Left lung (tissue), 14 donors: ENCODE measurements at places on chromosomes 11 and 22. TPM values are rescaled to one million over a fixed set of nuclear protein-coding genes. Genes with fewer than 3 reads are reported as not detected.
A peak's percentile ranks its signal among the peaks of the same experiment; 100 is the strongest.

PRAME gene
- total RNA-seq: not detected

NNMT gene
- total RNA-seq: 244 TPM

MICAL3 gene
- total RNA-seq: 24.9 TPM

DNA sequence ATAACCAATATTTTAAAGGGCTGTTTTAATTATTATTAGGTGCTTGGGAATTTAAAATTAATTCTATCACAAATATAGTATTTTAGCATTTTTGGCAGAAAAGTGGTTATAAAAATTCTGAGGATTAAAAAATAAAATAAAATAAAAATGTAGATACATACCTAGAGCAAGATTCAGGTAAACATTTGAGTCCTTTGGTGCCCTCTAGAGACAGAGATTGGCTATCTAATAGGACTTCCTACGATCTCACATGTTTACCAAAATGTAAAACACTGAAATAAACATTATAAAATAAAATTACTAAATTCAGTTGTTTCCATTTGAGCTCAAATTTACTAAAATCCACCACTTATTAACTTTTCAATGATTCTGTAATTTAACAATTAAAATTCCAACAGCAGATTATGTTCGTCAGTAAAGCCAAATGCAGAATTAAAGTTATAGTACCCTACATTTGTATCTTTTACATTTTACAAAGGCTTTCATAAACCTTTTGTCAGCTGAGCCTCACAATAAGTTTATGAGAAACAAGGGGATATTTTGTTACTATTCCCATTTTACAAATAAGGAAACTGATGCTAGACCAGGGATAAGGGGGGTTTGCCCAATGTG lies 27.7 kb downstream of the SLC36A4 start:
- peak; percentile 24 for DNase-seq

DNA sequence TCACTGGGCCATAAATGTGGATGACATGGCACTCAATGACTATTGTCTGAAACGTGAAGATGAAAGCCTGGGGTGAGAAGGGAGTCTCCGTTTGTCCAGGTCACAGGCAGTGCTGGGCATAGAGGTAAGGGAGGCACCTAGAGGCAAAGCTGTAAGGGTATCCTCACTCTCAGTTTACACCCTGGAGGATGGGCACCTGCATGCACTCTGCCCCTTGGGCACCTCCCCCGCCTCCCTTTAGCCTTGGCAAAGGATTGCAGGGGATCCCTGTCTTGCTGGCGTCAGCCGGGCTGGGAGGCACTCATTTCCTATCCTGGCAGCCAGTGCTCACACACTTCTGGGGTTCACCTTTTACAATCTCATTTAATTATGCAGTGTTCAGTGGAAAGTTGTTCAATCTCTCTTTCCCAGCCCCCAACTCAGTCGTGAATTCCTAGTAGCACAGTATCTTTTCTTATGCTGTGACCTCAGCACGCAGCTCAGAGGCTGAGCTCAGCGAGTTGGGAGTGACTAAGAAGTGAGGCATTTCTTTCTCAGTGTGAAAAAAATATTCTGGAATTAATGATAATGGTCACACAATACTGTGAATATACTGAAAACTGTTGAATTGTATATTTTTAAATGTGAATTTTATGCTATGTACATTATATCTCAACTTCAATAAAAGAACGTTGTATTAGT lies 866.6 kb downstream of the BRD1 start:
- peak; percentile 27 for DNase-seq

- no peak for DNase-seq
These were observed 5.0 kb upstream of the APOL5 start for GRCh38 chr22:35712672-35713071.

DNA sequence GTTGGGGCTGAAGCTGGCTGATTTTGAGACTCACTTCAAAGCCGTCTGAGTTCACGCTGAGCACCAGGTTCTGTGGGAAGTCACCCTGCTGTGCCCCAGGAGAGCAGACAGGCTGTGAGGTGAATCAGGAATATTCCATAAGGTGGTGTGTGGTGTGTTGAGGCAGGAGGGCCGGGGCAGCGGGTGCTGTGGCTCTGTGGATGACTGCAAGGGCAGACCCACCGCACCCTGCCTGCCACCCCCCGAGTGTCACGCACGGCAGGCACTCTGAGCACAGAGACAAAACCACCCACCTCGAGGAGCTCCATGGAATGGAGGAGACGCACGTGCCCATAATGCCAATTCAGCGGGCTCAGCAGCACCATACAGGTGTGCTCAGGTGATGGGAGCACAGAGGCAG lies 147.8 kb downstream of the PKNOX2 start:
- no peak for DNase-seq

GRCh38 chr11:84780689-84781293 lies 846.4 kb downstream of the DLG2 start:
- DNase-seq: no peak

- DNase-seq: no peak
These were observed 25.8 kb downstream of the NF2 start for GRCh38 chr22:29628996-29629902.

DNA sequence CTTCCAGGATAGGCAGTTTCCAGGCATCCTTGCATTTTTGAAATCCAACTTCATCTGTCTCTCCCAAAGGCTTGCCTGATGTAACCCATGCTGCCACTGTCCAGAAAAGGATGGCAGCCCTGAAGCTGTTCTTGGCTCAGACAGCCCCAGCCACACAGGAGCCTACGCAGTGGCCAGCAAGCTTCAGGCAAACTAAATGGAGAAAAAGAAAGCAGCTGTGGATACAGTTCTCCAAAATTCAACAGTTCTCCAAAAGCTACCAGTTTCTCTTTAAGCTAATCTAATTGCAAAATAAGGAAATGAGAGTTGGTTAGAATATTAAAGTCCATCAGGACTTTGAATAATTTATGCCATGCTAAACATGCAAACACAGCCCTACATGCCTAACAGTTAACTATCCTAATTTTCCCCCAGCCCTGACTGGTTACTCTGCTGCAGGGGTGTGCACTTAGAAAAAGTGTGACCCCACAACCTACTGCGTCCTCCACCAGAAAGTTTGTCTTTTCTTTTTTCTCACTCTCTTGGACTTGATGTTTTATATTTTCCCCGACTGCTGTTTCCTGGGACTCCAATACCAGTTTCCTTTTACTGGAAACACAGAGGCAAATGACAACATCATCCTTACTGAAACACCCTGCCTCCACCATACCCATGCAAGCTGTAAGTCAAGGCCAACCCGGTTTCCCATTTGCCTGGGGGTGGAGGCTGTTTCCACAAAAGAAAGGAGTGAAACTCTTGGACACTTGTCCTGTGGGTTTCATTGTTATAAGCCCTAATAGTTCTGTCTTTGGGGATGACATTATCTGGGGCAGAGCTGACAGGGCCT lies 69.1 kb upstream of the OR5AN1 start:
- DNase-seq: no peak

DNA sequence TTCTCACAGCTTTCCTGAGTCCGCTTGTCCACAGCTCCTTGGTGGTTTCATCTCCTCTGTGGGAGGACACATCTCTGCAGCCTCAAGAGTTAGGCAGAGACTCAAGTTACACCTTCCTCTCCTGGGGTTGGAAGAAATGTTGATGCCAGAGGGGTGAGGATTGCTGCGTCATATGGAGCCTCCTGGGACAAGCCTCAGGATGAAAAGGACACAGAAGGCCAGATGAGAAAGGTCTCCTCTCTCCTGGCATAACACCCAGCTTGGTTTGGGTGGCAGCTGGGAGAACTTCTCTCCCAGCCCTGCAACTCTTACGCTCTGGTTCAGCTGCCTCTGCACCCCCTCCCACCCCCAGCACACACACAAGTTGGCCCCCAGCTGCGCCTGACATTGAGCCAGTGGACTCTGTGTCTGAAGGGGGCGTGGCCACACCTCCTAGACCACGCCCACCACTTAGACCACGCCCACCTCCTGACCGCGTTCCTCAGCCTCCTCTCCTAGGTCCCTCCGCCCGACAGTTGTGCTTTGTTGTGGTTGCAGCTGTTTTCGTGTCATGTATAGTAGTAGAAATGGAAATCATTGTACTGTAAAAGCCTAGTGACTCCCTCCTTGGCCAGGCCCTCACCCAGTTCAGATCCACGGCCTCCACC lies 11.7 kb downstream of the RASD2 start:
- DNase-seq: no peak

DNA sequence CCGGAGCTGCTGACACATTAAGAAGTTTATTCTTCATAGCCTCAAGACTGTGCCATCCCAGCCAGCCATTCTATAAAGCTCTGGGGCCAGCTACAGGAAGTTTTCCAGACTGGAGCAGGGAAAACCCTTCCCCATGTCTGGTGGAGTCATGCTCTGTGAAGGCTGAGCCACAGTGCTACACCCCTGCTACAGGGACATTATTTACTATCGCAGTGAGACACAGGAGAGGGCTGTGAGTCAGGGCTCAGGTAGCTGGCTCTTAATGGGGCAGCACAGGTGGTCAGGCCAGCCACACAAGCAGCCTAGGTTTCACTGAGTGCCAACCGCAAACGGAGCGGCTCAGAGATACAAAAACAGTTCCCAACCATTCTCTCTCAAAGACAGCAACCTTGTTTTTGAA lies 12.1 kb downstream of the HPS4 start:
- DNase-seq: peak; percentile 67

DNA sequence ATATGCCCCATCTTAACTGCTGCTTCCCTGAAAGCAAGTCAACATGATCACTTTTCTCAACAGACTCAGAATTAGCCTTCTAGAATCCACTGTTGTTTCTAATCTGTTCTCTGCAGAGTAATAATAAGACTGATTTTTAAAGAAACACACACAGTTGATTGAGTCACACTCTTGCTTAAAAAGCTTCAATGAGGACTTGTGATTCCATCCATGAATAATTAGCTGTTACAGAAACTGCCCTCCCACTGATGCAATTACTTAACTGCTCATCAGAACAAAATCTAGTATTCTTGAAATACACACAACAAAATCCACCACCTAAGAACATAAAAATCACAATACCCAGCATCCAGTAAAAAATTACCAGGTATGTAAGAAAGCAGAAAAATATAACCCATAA lies 100.5 kb upstream of the TIMP3 start:
- DNase-seq: no peak

DNA sequence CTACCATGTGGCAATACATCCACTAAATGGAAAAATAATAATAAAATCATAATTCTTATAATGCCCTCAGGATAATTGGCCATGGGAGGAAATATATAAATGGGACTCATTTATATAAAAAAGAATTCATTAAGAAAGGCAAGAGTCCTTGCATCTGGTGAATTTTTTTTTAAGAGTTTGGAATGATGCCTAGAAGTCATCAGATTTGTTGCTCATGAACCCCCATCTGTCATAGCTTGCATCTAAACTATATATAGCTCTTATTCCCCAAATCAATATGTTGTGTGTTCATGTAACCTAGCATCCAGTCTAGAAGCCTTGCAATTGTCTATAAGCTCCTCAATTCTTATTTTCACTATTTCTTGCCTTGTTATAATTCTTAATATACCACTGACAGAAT lies 75.9 kb downstream of the CADM1 start:
- no peak for DNase-seq

DNA sequence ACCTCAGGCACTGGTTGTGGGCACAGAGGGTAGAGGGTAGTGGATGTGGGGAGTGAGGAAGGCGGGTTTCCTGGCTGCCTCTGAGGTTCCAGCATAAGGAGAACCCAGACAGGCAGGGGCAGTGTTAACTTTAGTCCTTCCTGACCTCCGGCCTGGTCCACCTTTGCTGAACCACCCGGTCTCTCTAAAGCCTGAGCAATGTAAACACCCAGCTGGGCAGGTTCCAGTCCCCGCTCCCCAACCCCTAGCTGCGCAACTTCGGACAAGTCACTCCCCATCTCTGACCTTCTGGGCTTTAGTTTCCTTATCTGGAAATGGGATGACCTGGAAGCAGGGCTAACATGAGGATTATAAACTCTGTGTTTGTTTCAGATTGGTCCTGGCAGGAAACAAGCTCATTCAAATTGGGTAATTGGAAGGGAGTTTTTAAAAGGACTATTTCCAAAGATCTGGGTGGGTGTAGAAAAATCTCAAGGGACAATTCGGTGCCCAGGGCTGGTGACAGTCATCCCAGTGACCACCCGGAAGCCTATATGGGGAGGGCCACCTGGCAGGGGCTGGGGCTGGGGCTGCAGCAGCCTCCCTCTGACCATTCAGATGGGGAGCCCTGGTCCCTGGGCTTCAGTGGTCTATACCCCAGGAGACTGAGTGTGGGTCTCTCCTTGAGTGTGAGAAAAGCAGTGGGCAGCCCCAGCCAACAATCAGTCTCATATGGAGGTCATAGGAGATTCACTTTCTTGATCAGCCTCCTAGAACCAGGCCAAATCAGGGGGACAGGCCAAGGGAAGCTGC lies 108.3 kb upstream of the SYT13 start:
- no peak for DNase-seq

DNA sequence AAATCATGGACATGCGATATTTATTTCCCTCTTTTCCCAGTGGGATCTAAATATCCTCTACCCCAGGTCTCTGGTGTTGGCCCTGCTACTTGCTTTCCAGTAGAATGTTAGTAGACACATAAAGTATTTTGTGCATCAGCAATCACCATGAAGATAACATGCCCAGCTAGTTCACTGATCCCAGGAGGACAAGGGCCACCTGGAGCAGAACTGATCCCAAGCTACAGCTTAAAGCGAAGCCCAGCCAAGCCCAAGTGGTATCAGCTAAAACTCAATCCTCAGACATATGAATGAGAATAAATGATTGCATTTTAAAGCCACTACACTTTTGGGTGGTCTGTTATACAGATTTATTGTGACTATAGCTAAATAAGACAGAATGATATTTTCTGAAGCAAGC lies 516.2 kb downstream of the INSC start:
- no peak for DNase-seq

DNA sequence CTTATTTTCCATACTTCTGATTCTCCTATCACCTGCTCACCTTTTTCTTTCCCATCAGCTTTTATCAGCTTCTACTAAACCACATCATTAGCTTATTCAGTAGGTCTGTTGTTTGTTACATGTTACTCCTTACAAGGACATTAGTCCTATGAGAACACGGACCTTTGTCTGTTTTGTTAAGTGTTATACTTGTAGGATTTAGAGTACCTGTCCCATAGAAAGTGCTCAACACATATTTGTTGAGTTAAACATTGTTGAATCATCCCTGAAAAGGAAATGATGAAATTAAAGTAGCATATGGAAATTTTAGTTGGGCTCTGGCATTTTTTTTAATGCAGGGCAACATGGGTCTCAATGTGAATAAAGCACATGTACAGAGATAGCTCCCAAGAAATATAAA lies 222.1 kb upstream of the CARD18 start:
- DNase-seq: no peak
